ENCODE measurements at places on chromosomes 4 and X. TPM values are rescaled to one million over a fixed set of nuclear protein-coding genes. Genes with fewer than 3 reads are reported as not detected.

The GAGE12J gene
- not detected for total RNA-seq

The UGT2A3 gene
- 0.53 TPM for total RNA-seq

The SPACA5 gene
- total RNA-seq: not detected

The SYNPO2 gene
- 428 TPM for total RNA-seq

The INTU gene
- 33.6 TPM for total RNA-seq

The NIPAL1 gene
- 13.7 TPM for total RNA-seq

Measured in urinary bladder (tissue), 4 donors.